ENCODE measurements at places on chromosomes 2 and 18. TPM values are rescaled to one million over a fixed set of nuclear protein-coding genes. Genes with fewer than 3 reads are reported as not detected.

GRCh38 chr18:36374262-36374661, 76.7 kb downstream of the FHOD3 start:
- no peaks in the 10 kb centered on the region for H3K4me1 ChIP-seq
- H3K36me3 ChIP-seq, result no peaks in the 10 kb centered on the region
- no peak for DNase-seq
- H3K27ac ChIP-seq, result no peak overlapping the region
- H3K4me3 ChIP-seq, result no peak overlapping the region

Gene CCDC88A
- total RNA-seq, result 19.1 TPM

Gene TSGA10
- total RNA-seq, result 20.7 TPM

- H3K36me3 ChIP-seq, result no peaks in the 10 kb centered on the region
- H3K4me1 ChIP-seq, result peaks cover 8% of the 10 kb centered on the region
- H3K27ac ChIP-seq, result no peak overlapping the region
- no peak overlapping the region for H3K4me3 ChIP-seq
- DNase-seq, result no peak
These were observed 38.9 kb upstream of the LDLRAD4 start for GRCh38 chr18:13179566-13180113.

DNA sequence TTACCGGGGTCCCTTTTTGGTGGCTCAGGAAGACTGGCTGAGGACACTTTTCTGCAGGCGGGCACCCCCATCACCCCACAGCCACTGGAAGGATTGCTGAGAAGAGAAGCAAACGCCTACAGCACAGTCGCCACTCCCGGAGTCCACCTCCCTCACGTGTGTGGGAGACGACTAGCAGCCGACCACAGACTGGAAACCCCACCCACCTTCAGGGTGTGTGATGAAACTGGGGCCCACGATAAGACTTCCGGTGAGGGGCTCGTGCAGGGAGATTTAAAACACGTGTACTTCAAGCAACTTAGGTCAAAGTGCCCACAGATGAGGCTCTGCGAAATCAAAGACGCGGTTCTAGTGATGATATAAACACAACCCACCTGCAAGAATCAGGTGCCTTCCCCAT, 26.3 kb downstream of the MBP start:
- H3K27ac ChIP-seq, result peak overlapping the region; percentile 67
- peak overlapping the region; percentile 7 for H3K4me3 ChIP-seq
- peaks cover 15% of the 10 kb centered on the region for H3K36me3 ChIP-seq
- DNase-seq, result peak; percentile 89

DNA sequence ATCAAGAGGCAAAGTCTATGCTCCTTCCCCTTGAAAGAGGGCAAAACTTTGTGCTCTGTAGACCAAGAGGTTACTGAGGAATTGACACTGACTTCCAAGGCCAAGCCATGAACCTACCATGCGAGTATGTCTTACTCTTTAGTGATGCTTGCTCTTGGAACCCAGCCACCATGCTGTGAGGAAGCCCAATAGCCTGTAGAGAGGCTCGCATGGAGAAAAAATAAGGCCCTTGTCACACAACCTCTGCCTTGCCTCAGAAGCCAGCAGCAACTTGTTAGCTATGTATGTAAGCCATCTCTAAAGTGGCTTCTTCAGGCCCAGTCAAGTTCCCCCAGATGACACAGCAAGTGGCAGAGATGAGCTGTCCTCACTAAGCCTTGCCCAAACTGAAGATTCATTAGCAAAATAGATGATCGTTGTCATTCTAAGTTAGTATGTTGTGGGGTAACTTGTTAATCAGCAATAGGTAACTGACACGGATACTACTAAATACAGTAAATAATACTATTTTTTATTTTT, 66.1 kb upstream of the RGPD5 start:
- no peak overlapping the region for H3K4me3 ChIP-seq
- no peaks in the 10 kb centered on the region for H3K27me3 ChIP-seq
- H3K4me1 ChIP-seq, result no peaks in the 10 kb centered on the region
- no peak for DNase-seq
- no peak overlapping the region for H3K27ac ChIP-seq
- H3K36me3 ChIP-seq, result no peaks in the 10 kb centered on the region

DNA sequence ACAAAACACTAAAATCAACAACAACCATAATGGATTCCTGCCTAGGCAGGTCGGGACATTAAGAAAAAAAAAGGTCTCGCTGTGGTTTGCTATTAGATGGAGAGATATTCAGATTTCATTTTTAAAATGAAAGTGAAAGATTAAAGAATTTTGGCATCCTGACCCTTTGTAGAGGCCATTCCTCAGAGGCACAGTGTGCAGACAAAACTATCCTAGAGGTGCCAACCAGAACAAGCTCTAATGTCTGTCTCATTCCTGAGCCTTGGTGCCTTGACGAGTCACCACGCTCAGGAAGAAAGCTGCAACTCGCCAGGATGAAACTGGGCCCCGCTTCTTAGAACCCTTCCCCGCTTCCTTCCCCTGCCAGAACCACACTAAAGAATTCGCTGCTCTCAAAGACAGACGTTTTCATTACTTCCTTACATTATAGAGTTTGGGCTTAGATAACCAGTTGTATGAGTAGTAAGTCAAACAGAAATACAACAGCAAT, 156.0 kb downstream of the TGIF1 start:
- H3K4me3 ChIP-seq, result peak overlapping the region; percentile 54
- H3K27ac ChIP-seq, result peak overlapping the region; percentile 67
- no peaks in the 10 kb centered on the region for H3K27me3 ChIP-seq

Gene RNU2-63P
- total RNA-seq, result 4.3 TPM

GRCh38 chr2:61949458-61949713, 43.9 kb downstream of the COMMD1 start:
- H3K27ac ChIP-seq, result no peak overlapping the region
- H3K36me3 ChIP-seq, result no peaks in the 10 kb centered on the region
- H3K4me1 ChIP-seq, result no peaks in the 10 kb centered on the region
- DNase-seq, result no peak
- H3K4me3 ChIP-seq, result no peak overlapping the region

Gene SPC25
- total RNA-seq, result not detected

Gene PIK3C3
- total RNA-seq, result 67.6 TPM

GRCh38 chr2:240636563-240637115, 11.4 kb downstream of the GPR35 start:
- H3K27me3 ChIP-seq, result no peaks in the 10 kb centered on the region
- DNase-seq, result no peak
- no peaks in the 10 kb centered on the region for H3K4me1 ChIP-seq
- H3K27ac ChIP-seq, result no peak overlapping the region
- no peaks in the 10 kb centered on the region for H3K36me3 ChIP-seq

Gene CPLX4
- not detected for total RNA-seq

DNA sequence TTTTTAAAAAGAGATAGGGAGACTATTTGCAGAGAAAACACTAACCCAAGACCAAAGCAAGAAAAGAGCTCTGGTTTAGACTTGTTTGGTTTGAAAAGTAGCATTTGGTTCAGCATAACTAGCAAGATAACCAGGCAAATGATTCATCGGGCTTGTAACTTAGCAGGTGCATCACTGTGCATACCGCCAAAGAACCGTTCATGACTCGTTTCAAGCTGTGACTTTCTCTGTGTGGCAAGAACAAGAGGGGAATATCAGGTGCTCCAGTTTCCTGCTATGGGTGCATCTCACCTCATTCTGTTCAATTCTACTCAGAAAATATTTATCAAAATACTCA, 244.9 kb downstream of the ETAA1 start:
- H3K27ac ChIP-seq, result no peak overlapping the region
- H3K36me3 ChIP-seq, result no peaks in the 10 kb centered on the region
- H3K4me1 ChIP-seq, result no peaks in the 10 kb centered on the region
- no peak overlapping the region for H3K4me3 ChIP-seq
- DNase-seq, result no peak
- H3K27me3 ChIP-seq, result no peaks in the 10 kb centered on the region

Gene DOK1
- total RNA-seq, result 35.7 TPM

DNA sequence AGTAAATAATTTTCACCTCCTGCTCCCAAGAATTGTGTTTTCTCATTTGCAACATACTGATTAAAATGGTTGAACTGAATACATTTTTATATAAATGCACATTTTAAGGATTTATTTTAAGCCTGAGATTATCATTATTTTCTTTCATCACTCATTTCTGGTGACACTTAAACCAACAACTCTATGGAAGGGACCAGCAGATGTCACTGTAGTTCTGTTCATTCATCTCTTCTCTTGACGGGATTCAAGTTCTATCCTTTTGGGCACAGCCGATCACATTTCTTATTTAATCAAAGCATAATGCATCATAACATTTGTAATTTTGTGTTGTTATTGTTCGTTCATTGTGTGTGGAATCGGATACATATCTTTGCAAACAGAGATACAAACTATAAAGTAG, 417.9 kb downstream of the HRH4 start:
- no peaks in the 10 kb centered on the region for H3K4me1 ChIP-seq
- H3K4me3 ChIP-seq, result no peak overlapping the region
- no peaks in the 10 kb centered on the region for H3K36me3 ChIP-seq
- H3K27ac ChIP-seq, result no peak overlapping the region
- no peak for DNase-seq

DNA sequence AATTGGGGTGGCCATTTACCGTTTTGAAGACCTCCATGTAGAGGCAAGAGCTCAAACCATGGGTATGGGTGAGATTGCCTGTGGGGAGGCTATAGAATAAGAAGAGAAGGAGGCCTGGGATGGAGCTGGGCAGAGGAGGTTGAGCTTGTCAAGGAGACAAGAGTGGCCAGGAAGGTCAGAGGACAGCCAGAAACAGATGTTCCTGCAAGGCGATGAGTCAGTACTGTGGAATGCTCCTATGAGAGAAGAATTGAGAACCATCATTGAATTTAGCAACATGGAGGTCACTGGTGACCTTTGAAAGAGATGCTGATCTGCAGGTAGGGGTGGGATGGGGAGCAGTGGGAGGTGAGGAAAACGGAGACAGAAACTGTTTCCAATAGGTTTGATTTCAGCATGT, 3.5 kb downstream of the ACSL3 start:
- DNase-seq, result no peak
- H3K4me1 ChIP-seq, result peaks cover 42% of the 10 kb centered on the region
- H3K4me3 ChIP-seq, result no peak overlapping the region
- no peaks in the 10 kb centered on the region for H3K27me3 ChIP-seq
- H3K36me3 ChIP-seq, result no peaks in the 10 kb centered on the region

DNA sequence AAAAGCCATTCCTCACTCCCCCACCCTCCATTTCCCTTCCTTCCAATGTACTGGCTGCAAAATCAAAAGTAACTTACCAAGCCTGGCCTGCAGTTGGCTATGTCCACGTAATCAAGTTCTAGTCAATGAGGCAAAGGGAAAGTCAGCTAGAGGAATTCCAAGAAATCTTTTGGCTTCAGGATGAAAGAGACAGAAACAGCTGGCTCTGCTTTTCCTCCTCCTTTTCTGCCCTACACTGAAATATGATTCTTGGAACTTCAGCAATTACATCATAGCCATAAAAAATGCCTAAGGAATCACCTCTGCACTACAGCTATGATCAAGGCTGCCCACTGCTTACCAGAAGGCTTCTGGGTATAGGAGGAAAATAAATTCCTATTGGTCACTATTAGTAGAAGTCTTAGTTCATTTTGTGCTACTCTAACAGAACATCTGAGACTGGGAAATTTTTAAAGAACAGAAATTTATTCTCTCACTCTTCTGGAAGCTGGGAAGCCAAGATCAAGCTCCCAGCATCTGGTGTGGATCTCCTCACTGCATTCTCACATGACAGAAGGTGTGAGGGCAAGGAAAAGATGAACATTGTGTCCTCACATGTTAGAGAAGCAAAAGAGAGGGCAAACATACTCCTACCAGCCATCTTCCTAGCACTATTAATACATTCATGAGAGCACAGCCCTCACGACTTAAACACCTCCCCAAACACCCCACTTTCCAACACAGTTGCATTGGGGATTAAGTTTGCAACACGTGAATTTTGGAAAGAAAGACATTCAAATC, 219.9 kb downstream of the TMX3 start:
- no peak overlapping the region for H3K27ac ChIP-seq
- no peak overlapping the region for H3K4me3 ChIP-seq
- H3K4me1 ChIP-seq, result no peaks in the 10 kb centered on the region
- H3K36me3 ChIP-seq, result no peaks in the 10 kb centered on the region
- no peaks in the 10 kb centered on the region for H3K27me3 ChIP-seq
- DNase-seq, result no peak
